Immature natural killer cell (primary cell): ENCODE measurements at places on chromosomes 11 and 22. TPM values are rescaled to one million over a fixed set of nuclear protein-coding genes. Genes with fewer than 3 reads are reported as not detected.

APOL1 gene
- polyA plus RNA-seq: 65.8 TPM

DNA sequence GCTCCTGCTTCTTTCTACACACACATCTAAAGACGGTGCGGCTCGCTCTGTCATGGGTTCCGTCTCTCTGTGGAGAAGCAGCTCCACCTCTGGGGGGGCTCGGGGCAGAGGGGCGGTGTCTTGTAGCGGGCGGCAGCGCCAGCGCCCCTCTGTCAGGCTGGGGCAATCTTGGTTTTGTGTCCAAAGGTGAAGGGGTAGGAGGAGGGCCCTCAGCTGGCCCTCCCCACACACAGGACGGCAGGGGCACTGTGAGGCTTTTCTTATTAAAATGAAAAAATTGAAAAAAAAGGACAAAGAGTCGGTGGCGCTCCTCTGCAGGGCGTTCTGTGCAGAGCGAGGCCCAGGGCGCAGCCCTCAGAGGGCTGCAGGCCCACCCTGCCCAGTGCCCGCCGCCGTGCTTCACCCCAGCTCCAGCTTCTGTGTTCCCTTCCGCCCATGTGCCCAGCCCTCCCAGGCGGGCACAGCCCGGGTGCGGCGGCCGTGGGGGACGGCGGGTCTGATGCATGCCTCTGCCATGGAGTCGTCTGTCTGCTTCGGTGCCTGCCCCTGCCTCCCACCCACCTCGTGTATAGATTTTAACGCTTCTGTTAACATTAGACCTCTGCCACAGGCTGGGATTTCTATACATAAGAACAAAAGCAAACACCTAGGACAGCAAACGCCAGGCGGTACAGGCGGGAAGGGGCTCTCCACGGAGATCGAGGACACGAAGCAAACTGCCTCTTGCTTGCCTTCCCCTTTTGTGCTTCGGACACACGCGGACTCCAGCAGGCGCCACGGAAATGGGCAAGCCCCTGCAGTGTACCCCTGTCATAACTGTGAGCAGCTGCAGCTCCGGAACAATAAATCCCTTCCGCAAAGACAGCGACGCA, 24.5 kb downstream of the MOB2 start:
- no peak for DNase-seq
- peaks cover 3% of the 10 kb centered on the region for H3K4me1 ChIP-seq
- peaks cover 4% of the 10 kb centered on the region for H3K36me3 ChIP-seq
- H3K27me3 ChIP-seq: peaks cover 7% of the 10 kb centered on the region

- H3K4me3 ChIP-seq: no peak overlapping the region
- H3K4me1 ChIP-seq: peaks cover 32% of the 10 kb centered on the region
- DNase-seq: no peak
- peak overlapping the region; percentile 30 for H3K27ac ChIP-seq
These were observed 6.3 kb downstream of the TMA7B start for GRCh38 chr22:39966470-39966869.

ZDHHC13 gene
- polyA plus RNA-seq: 10.2 TPM

DNA sequence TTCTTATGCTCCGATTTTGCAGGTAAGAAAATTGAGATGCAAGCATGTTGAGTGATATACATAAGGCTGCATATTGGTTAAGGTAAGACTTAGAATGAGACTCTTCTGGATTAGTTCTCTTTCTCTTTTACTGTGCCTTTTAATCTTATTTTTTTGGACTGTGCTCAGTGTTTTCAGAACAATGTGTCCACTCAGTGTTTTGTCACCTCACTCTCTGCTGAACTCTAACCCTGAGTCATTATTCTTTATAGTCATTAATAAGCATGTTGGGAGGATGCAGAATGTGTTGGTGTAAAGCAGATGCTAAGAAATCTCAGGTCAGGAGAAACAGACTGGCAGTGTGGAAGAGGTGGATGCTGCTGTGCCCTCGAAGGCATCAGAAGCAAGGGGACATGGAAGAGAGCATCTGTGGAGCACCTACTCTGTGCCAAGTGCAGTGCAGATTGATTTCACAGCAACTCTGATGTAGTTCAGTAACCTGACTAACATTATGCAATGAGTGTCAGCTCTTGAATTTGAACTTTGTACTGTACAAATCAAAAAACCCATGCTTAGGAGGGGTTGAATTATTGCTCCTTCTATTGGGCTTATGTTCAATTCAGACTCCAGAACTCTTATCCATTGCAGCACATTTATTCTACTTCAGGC, 80.7 kb upstream of the LARGE1 start:
- H3K27me3 ChIP-seq: no peaks in the 10 kb centered on the region
- H3K4me1 ChIP-seq: no peaks in the 10 kb centered on the region
- H3K36me3 ChIP-seq: no peaks in the 10 kb centered on the region

DNA sequence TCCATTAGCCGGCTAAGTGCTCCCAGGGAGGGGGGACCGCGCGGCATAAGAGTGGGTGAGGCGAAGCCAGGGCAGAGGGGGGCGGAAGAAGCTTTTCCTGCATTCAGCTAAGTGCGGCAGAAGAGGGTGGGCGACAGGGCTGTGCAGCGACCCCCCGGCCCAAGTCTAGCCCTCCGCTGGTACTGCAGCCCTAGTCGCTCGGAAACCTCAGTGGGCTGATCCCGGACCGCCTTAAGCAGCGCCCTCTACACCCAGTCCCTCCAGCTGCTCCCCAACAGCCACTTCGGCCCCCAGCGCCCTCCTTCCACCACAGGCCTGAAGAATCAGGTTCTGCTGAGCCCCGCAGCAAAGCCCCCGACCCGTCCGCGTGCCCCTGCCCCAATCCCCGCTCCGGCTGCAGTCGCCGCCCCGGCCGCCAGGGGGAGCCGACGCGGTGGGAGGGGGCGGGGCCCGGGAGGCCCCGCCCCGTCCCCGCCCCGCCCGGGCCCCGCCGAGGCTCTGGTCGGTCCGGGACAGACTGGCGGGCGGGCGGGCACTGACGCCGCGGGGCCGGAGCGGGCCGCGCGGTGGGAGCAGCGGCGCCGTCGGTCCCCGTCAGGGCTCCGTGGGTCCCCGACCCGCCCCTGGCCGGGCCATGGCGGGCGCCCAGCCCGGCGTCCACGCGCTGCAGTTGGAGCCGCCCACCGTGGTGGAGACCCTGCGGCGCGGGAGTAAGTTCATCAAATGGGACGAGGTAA, at the start of gene PLCB3:
PLCB3 (plus strand) TSS at position 515 of the 737 bp plus-strand sequence; CDS start at position 635, 120 bp downstream.
- no peaks in the 10 kb centered on the region for H3K36me3 ChIP-seq
- peak within 1 kb of the TSS; percentile 89 for H3K27ac ChIP-seq
- H3K4me1 ChIP-seq: peaks cover 15% of the 10 kb centered on the region
- peaks cover 10% of the 10 kb centered on the region for H3K27me3 ChIP-seq
- H3K4me3 ChIP-seq: peak within 1 kb of the TSS; percentile 86
- peak; percentile 61 for DNase-seq
